Type B pancreatic cell (in vitro differentiated cells): ENCODE measurements at places on chromosomes 11 and 22. TPM values are rescaled to one million over a fixed set of nuclear protein-coding genes. Genes with fewer than 3 reads are reported as not detected.

GUCY1A2 gene
- total RNA-seq: 12.2 and 13.2 TPM in 2 replicates

NPAS4 gene
- 0.14 and 0.77 TPM in 2 replicates for total RNA-seq

C11orf42 gene
- not detected in 2 replicates for total RNA-seq

BRSK2 gene
- 8.6 and 13.8 TPM in 2 replicates for total RNA-seq

GRCh38 chr11:123719452-123719851 lies 22.0 kb downstream of the ZNF202 start:
- DNase-seq: no peak

DNA sequence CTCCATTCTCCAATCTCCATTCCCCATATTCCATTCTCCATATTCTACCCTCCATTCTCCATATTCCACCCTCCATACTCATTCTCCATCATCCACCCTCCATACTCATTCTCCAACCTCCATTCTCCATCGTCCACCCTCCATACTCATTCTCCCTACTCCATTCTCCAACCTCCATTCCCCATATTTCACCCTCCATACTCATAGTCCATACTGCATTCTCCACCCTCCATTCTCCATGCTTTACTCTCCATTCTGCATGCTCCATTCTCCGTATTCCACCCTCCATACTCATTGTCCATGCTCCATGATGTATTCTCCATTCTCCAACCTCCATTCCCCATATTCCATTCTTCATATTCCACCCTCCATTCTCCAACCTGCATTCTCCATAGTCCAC lies 44.3 kb upstream of the H19 start:
- no peak for DNase-seq
